NCI-H146 (cell line): ENCODE measurements at places on chromosomes 13 and 19.

- DNase-seq: no peak
Measured at GRCh38 chr13:101465877-101466276, 13.4 kb downstream of the ITGBL1 start.

- DNase-seq: peak; percentile 63
Measured at GRCh38 chr13:44576351-44577235, 463 bp upstream of the TSC22D1 start.

GRCh38 chr13:101785858-101786257 is 333.4 kb downstream of the ITGBL1 start:
- peak; percentile 81 for DNase-seq

- no peak for DNase-seq
Measured at GRCh38 chr19:50959731-50960500, 7.1 kb upstream of the KLK5 start.

DNA sequence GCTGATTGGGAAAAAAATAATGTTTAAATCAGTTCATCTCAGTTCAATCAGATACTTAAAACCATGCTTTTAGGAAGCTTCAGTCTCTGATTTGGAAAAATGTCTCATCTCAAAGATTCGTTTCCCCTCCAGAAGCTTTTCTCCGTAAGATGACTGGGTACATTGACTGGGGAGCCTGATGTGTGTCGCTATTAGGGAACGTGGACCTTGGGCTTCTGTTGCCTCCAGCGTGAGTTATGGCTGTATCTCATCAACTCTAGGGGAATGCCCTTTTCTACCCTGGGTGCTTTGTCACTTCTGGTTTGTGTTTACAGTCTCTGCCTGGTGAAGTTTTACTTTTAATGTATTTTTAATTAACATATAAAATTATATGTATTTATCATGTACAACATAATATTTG is 635.5 kb upstream of the GPC6 start:
- DNase-seq: no peak

- DNase-seq: no peak
Measured at GRCh38 chr19:53624771-53625545, 6.8 kb upstream of the DPRX start.

DNA sequence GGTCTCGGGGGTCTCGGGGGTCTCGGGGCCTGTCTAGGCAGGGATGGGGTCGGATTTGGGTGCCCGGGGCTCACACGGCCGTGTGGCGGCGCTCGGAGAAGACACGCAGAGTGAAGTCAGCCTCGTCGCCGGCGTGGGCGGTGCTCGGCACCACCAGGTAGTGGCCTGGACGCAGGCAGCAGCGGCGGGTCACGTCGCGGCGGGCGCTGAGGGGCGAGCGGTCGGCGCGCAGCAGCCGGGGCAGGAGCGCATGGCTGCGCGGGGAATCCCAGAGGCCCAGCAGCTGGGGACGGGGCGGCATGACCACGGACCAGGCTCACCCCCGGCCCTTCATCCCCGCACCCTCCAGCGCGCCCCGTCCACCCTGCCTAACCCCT is 8.2 kb downstream of the CAPN12 start:
- peak; percentile 65 for DNase-seq

DNA sequence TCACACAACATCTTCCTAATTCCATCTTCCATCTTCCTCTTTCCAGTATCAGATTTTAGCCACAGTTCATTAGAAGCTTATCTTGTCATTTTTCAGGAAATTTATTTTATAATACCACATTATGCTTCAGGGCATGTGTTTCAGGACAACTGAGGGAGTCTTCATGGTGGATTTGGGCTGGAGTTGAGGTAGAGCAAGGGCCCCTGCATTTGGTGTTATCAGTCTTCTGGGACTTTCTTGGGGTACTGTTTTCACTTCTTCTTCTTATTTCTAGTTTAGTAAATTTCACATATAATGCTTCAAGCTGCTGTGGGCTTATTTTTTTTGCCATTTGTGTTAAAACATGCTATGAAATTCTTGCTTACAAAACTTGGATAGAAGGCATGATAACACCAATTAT is 188.7 kb downstream of the LHFPL6 start:
- DNase-seq: no peak

DNA sequence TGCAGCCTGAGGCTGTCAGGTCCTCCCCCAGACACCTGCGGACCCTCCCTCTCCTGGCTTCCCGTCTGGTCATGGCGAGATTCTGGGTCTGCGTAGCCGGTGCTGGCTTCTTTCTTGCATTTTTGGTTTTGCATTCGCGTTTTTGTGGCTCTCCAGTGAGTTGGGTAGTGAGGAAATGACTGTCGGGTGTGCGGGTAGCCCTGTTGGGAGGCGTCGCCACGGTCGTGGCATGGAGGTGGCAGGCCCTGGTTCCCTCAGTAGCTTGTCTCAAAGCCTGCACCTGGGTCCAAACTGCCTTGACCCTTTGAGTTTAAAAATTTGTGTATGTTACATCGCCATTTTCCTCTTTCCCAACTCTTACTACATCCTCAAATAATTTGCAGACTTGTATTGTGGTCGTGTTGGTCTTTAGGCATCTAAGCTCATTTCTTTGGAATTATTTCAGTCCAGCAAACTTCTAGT is 344 bp downstream of the NHLRC3 start:
- peak; percentile 61 for DNase-seq

- peak; percentile 51 for DNase-seq
Measured at GRCh38 chr13:24683838-24684599, 3.8 kb downstream of the ATP12A start.

DNA sequence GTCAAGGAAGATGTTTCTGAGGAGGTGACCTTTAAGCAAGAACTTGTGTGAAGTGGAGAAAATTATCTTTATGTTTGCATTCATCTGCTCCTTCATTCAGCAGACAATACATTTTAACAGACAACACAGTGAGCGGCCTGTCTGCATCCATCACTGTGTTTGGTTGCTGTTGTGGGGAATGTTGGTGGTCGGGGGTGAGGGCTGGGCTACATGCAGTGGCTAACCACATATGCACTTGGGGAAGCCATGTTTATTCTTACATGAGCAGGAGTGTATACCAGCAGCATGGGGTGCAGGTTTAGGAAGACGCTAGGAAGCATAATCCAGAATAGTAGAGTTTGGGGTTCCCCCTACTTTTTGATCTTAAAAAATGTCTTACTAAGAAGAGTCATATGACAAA is 66.4 kb downstream of the DHRS12 start:
- DNase-seq: no peak

- no peak for DNase-seq
Measured at GRCh38 chr13:71378961-71379905, 487.8 kb downstream of the DACH1 start.

GRCh38 chr13:29901710-29902631 is 51.6 kb upstream of the UBL3 start:
- DNase-seq: no peak

DNA sequence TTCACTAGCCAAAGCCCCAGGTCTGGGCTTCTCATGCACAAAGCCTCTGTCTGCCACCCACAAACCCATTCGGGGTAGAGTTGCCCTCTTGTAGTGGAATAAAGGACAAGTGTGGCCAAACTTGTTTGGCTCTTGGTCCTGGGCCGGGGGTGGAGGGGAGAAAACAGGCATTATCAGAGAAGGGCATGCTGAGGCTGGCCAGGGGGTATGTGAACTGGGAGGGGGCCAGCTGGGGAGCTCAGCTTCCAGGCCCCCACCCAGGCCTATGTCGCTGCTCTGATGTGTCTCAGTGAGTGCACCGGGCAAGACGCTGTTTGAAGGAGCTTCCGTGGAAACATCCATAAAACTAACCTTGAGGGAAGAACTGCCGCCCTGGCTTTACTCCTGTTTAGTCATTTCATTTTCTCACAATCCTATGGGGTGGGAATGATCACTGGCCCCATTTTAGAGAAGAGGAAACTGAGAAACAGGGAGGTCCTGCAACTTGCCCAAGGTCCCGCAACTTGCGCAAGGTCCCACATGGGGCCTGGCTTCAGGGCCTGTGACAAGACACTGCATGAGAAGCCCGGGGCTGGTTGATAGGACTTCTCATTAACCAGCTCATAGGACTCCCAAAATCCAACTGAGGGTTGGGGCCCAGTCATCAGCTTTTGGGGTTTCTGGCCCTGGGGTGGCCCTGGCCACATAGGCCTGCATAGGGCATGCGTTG is 30.8 kb downstream of the CCNE1 start:
- DNase-seq: no peak

GRCh38 chr19:46225558-46226004 is 4.0 kb upstream of the IGFL1 start:
- no peak for DNase-seq
